ENCODE measurements at places on chromosomes 6 and 20. TPM values are rescaled to one million over a fixed set of nuclear protein-coding genes. Genes with fewer than 3 reads are reported as not detected.
A peak's percentile ranks its signal among the peaks of the same experiment; 100 is the strongest.

DNA sequence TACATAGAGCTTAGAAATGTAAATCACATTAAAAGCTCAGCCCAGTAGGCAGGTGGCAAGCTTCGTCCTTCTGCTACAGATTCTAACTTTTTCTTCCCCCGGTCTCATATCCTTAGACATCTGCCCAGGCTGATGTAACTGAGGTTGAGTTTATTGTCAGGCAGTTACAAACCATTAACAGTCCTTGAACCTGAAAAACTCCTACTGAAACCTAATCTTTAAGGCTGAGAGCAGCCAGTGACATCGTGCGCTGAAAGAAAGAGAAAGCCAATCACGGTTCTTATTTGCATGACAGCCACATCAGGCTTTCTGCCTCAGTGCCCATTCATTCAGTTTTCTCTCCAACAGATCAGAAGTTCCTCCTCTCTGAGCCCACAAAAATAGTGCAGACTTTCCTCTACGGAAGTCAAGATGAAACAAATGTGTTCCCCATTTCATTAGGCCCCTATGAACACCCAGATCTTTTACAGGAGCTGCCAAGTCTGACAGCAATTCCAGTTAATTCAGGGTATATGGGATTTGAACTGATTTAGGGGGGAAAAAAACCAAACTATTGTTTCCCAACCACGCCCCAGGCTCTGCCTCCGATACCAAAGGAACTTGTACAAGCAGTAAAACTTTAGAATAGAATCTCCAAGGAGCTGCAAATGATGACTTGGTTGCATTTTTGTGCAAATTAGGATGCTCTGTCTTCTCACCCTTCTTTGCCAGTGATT, at the start of gene NHSL1:
Gene NHSL1, minus strand, starts transcription at position 192 of the 716 bp plus-strand sequence. CDS start 204 bp downstream, outside the sequence.
- peak; percentile 70 for DNase-seq

DNA sequence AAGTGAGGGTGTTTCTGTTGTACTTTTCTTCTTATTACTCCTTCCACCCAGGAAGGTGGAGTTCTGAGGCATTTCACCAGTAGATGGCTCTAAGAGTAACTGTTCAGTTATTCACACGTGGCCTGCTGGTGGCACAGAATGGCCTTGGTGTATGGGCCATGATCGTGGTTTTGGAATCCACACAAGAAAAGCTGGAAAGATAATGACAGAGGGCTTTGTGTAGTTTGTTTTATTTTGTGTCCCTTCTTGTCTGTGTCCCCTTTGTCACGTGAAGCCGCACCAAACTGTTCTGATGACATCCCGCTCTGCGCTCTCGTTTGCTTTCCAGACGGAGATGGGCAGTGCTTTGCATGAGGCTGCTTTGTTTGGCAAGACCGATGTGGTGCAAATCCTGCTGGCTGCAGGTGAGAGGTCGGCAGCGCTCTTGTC, 93.4 kb downstream of the ANKS1A start:
- no peak for DNase-seq

GRCh38 chr6:137159912-137160311, 13.5 kb downstream of the IL22RA2 start:
- no peak for DNase-seq

GRCh38 chr6:40724886-40725285, 137.7 kb upstream of the LRFN2 start:
- DNase-seq = no peak

Gene MCHR2
- not detected for polyA plus RNA-seq

Data from left kidney (tissue), 8 donors.